ENCODE measurements at places on chromosomes 5 and 9.

GRCh38 chr9:12765088-12765798, 9.6 kb upstream of the LURAP1L start:
- no peak for DNase-seq

GRCh38 chr5:62568800-62569432, 9.7 kb upstream of the LRRC70 start:
- no peak for DNase-seq

DNA sequence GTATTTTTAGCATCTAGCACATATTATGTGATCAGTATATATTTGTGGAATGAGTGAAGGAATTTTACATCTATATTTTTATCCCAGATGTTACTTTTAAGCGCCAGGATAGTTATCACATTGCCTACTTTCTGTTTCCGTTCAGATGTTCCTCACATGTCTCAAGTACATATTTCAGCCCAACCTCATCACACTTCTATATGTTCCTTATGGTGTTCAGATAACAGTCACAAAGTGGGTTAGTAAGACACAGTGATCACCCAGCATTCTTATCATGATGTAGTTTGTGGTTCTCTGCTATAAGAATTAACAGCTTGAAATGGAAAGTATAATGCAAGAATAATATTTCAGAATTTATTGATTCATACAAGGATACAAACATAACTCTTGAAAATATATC, 170.0 kb upstream of the RASA1 start:
- no peak for DNase-seq

- no peak for DNase-seq
These were observed 42.5 kb downstream of the ADAM19 start for GRCh38 chr5:157533011-157533481.

- no peak for DNase-seq
These were observed 195.9 kb upstream of the VLDLR start for GRCh38 chr9:2425676-2426075.

- peak; percentile 63 for DNase-seq
These were observed 694 bp downstream of the RMI1 start for GRCh38 chr9:83981126-83981871.

- DNase-seq: peak; percentile 37
These were observed 22.3 kb downstream of the KLF9 start for GRCh38 chr9:70392189-70392588.

GRCh38 chr5:17999858-18000257, 365.6 kb downstream of the TAF11L14 start:
- DNase-seq: no peak

DNA sequence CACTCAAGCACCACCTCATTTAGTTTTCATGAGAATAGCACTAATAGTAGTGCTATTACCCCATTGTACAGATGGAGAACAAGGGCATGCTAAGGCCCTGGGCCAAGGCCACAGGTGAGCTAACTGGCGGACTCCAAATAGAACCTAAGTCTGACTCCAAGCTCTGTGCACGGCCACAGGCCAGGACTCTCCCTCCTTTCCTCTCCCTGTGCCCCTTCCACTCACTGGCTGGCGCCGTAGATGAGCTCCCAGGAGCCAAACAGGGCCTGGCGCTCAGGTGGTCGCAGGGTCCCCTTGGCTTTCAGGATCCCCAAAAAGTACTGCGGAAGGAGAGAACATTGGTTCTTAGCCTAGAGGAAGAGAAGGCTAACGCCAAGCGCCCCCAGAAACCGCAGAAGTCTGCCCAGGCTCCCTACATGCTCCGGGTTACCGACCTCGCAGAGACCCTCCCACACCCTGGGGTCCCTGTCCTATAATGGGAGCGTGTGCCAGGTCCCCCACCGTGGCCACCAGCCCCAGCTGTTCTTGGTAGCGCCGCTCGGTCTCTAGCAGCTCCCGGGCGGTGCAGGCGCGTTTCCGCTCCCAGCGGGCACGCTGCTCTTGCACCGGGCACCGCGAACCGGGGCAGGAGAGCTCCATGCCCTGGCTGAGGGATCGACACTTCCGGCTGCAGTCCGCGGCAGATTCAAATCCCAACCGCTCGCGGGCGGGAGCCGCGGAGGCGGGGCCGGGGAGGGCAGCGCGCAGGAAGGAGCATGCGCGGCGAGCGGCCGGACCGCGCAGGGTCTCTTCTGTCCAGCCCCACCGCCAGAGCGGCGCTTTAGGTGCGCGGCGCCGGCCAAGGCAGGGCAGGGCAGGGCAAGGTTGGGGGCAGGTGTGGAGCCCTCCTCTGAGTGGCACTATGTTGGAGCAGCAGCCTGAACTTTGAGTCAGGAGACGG, at the start of gene ARHGEF39:
Gene ARHGEF39 (minus strand): TSS at position 665 of the 940 bp plus-strand sequence. CDS start 26 bp downstream, at position 639.
- peak; percentile 88 for DNase-seq

- DNase-seq: no peak
These were observed 1.4 kb downstream of the TAF7 start for GRCh38 chr5:141319202-141319601.

- no peak for DNase-seq
These were observed 57.1 kb downstream of the PSD2 start for GRCh38 chr5:139852696-139853095.

- DNase-seq: peak; percentile 51
These were observed 48.6 kb downstream of the RGS3 start for GRCh38 chr9:113511856-113512761.

DNA sequence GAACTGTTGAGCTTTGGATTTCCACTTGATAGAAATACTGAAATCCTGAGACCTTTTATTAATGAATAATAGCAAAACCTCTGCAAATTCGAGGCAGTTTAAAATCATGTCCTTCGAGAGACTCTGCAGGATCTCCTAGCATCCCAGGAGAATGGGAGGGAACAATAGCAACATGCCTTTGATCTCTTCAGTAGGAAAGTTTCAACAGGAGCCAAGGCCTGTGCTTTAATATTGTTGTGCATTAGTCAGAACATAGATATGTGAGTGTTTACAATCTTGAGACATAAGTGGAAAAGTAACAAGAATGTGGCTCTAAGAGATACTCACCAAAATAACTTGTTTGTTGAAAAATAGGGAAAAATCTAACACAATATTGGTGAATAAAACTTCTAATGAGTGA, 83.3 kb upstream of the LHFPL2 start:
- DNase-seq: no peak

GRCh38 chr9:13705918-13706317, 426.4 kb upstream of the MPDZ start:
- DNase-seq: no peak

GRCh38 chr5:133731951-133732350, 119.6 kb upstream of the FSTL4 start:
- DNase-seq: no peak

GRCh38 chr5:173733831-173734501, 117.5 kb upstream of the BOD1 start:
- no peak for DNase-seq

DNA sequence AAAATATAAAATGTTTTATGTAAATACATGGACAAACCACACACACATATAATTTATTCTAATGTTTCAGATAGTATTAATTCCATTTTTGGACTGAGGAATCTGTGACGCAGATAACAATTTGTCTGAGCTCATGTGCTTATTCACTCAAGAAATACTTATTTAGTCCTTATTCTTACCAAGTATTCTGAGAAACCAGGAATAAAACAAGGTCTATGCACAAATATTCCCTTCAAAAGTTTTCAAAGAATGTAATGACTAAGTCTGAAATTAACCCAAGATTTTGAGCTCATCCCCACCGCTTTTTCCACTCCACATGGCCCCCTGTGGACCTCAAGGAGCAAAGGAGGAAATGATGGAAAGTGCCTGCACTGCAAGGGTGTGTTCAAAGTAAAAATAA, 1022.3 kb downstream of the EFNA5 start:
- no peak for DNase-seq

GRCh38 chr5:64775291-64775690, 6.6 kb downstream of the CWC27 start:
- DNase-seq: peak; percentile 46

DNA sequence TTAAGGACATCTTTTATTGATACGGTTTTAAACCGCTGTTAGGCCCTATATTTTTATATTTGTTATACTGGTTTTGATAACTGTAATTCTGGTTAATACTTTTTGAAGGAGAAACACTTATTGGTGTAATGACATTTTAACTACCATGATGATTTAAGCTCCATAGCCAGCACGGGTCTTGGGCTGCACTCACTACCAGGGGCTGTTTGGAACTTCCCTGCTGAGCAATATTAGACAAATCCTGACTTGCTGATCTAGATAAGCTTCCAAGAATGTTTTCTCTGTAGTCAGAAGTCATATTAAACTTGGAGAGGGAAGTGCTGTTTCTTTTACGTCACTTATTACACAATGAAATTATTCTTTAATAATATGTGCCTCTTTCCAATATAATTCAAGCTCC, 540.0 kb upstream of the GRAMD2B start:
- no peak for DNase-seq

- no peak for DNase-seq
These were observed 1862.0 kb upstream of the ACO1 start for GRCh38 chr9:30522486-30522885.

DNA sequence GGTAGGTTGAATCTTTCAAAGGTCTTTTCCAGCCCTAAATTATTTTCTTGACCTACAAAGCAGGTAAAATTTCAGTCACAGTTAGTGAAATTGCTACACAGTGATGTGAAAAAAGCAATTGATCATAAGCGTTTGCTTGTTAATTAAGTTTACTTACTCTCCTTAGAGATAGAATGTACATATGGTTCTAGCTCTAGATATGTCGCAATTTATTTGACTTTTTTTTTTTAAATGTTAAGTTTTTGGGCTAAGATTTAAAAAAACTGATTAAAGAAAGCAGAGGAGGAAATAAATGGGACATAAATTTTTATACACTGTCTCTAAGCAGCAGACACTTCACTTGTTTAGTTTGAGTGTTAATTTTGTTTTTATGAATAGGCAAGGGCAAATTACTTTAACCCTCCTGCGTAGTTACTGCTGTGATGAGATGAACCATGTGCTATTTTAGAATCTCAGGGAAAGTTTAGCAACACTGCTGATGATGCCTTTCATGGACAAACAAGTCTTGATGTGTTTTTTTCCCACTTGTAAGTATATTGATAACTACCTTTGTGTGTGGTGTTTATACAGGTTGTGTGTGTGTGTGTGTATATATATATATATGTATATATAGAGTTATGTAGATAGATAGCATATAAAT, 38.3 kb upstream of the FAM120AOS start:
- no peak for DNase-seq

- no peak for DNase-seq
These were observed at the start of gene RNF183 for GRCh38 chr9:113302792-113303418. RNF183 (minus strand) TSS chr9:113303376; CDS start chr9:113298184, 5,192 bp downstream.

DNA sequence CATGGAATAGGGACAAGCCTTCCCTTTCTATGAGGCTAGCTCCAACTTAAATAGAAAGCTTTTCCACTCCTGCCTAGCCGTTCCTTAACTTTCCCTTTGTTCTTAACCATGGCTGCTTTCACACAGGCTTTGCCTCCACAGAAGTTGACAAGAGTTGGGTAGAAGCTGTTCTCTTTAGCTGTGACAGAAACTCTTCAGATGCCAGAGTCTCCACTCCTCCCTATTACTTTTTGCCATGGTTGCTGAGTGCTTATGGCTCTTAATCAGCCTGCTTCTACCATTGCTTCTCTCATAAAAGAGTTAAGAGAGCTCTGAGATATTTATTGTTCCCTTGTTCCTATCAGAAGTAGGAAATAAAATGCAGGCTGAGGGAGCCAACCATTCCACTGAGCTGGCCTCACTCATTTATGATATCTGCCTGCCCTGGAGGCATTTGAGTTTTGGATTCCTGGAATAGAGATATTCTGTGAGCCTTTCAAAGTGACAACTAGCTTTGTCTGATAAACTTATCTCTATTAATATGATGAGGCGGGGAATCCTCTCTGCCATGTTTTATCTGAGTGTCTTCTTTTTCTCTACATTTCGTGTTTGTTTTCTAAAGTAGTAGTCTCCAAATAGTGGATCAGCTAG, 162.6 kb downstream of the DMAC1 start:
- DNase-seq: no peak

GRCh38 chr9:94084314-94084713, at the start of gene PTPDC1:
PTPDC1 (plus strand) TSS chr9:94084464; CDS start chr9:94084531, 67 bp downstream.
- peak; percentile 8 for DNase-seq

DNA sequence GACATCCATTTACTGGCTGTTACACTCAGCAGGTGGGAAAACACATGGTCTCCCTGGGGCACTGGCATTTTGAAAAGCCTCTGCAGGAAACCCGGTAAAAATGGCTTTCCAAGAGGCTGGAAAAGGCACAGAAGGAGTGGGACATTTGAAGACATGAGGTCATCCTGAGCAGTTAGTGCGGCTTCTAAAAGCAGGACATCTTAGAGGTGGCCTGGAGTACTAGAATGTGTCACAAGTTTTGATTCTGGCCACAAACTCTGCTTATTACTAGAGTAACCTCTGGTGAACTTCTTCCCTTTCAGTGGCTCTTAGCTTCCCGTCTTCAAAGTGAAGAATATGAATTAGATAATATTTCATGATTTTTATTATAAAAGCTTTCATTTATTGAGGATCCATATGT, 423.0 kb upstream of the BRINP1 start:
- DNase-seq: no peak

- DNase-seq: peak; percentile 46
These were observed 64.5 kb downstream of the ARSB start for GRCh38 chr5:78920604-78921003.

GRCh38 chr5:132761321-132762240, 14.4 kb downstream of the CCNI2 start:
- no peak for DNase-seq

DNA sequence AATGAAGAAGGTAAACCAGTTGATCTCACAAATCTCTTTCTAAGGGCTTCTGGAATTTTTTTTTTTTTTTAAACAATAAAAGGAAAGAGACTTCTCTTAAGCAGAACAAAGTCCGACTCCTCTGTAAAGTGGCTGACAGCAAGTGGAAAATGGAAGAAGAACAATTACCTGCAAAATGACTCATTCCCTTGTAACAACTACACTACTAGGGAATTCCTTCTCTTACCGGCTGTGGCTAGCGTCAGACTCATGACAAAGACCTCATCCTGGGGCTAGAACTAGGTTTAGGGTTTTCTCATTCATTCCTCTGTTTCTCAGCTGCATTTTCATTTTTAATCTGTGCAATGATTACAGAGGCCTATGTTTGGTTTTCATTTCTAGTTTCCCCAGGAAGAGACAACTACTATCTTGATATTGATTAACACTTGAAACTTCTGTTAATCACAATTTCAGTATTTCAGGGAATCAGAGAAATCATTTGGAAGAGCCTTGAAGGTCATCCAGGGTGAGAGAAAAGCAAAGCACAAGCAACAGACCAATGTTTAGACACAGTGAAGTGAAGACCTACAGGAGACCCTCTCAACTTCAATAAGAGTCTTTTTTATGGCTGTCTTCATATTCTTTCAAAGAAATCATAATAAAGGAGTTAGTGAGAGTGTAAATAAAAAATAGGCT, 437.9 kb downstream of the RAB3C start:
- DNase-seq: no peak

DNA sequence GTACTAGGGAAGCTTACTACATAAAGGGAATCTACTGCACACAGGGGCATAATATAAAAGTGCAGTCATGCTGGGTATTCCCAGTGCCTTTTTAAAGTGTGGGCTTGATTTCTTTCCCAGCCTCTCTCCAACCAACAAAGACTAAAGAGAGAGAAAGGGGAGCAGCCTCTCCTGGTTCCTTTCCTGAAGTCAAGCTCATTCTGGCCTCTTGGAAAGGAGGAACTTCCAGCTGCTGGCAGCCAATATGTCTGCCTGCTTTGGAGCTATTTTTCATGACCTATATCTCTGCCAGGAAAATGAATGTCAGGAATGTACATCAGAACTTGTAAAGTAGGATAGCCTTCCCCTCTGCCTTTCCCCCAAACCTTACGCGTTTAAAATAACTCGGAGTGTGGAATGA, 57.1 kb downstream of the RAB3C start:
- DNase-seq: no peak

Measured in KBM-7 (cell line).